ENCODE measurements at places on chromosomes 4 and X.
A peak's percentile ranks its signal among the peaks of the same experiment; 100 is the strongest.

DNA sequence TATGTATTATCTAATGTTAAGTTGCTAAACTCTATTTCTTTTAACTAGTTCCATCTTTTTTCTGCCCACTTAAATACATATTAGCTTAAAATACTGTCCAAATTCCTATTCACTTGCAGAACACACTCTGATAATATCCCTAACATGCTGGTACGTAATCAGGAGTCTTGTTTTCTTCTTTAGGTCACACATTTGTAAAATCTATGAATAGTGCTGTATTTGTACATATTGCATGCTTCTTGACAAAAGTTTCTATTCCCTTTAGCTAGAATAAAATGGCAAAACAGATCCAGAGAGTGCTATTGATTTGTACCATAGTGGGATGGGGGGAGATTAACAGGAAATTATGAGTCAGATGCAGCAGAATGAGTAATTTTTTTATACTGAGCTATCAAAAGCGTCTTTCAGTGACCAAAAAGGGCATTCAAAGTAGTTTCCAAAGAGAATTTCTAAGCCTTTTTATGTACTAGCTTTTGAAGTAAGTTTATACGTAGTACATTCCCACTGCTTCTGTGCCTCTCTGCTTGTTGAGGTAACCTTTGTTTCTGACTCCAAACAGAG is 126.5 kb downstream of the PTPN13 start:
- DNase-seq: peak; percentile 6
- peak overlapping the region; percentile 30 for H3K4me3 ChIP-seq
- peaks cover 25% of the 10 kb centered on the region for H3K4me1 ChIP-seq
- peak overlapping the region; percentile 91 for H3K27ac ChIP-seq

GRCh38 chrX:72307646-72308051 is 1.9 kb upstream of the CITED1 start:
- peaks cover 24% of the 10 kb centered on the region for H3K36me3 ChIP-seq
- peak overlapping the region; percentile 85 for H3K4me3 ChIP-seq
- no peak overlapping the region for H3K27ac ChIP-seq
- peaks cover 60% of the 10 kb centered on the region for H3K27me3 ChIP-seq

GRCh38 chr4:175639346-175639745 is 172.7 kb downstream of the GPM6A start:
- DNase-seq: no peak
- no peaks in the 10 kb centered on the region for H3K27me3 ChIP-seq
- no peak overlapping the region for H3K27ac ChIP-seq
- no peaks in the 10 kb centered on the region for H3K36me3 ChIP-seq

- no peak for DNase-seq
- H3K27me3 ChIP-seq: no peaks in the 10 kb centered on the region
- no peaks in the 10 kb centered on the region for H3K36me3 ChIP-seq
- H3K4me3 ChIP-seq: no peak overlapping the region
Observed at GRCh38 chrX:14354521-14354920, 174.8 kb upstream of the GLRA2 start.

- H3K4me1 ChIP-seq: no peaks in the 10 kb centered on the region
- no peak for DNase-seq
- no peak overlapping the region for H3K27ac ChIP-seq
- no peaks in the 10 kb centered on the region for H3K27me3 ChIP-seq
- H3K4me3 ChIP-seq: no peak overlapping the region
- H3K36me3 ChIP-seq: no peaks in the 10 kb centered on the region
Observed at GRCh38 chr4:127479031-127479622, 153.6 kb upstream of the INTU start.

DNA sequence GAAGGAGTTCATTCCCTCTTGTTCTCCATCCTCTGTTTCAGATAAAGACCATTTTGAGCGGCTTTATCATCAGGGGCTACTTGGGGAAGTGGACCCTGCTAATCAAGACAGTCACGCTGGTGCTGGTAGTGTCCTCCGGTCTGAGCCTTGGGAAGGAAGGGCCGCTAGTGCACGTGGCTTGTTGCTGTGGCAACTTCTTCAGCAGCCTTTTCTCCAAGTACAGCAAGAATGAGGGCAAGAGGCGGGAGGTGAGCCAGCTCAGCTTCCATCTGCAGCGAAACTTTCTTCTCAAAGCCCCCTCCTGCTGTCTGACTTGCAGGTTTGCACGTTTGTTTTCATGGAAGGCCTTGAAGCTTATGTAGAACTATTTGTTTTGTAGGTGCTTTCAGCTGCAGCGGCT is 49.5 kb downstream of the CLCN4 start:
- DNase-seq: no peak
- H3K4me3 ChIP-seq: no peak overlapping the region
- H3K4me1 ChIP-seq: no peaks in the 10 kb centered on the region
- H3K27ac ChIP-seq: no peak overlapping the region

DNA sequence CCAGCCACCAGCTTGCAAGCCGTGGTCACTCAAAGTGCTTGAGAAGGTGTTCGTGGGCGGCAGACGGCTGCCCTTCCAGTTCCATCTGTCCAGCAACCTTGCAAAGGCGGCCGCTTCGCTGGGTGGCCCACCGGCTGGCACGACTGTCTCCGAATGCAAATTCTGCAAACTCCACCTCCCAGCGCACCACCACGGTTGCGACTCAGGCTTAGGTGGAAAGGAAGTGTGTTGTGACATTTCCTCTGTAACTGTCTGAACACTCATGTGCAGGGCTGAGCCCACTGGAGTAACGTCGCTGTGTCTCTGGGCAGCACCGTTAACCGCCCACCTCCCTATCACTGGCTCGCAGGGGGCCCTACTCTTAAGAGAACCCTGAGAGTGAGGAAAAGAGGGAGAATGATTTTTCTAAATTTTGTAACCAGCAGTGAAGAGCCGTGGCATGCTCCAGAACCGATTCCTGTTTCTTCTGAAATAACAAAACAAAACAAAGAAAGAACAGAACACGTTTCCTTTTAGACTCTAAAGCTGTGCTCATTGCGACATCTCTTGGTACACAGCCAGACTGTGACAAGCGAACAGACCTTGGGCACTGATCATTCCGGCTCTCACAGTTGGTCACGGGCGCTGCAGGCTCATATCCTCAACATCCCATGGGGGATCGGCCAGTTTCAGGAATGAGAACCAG is at the start of gene P2RY8:
P2RY8 (minus strand) TSS at position 155 of the 685 bp plus-strand sequence. CDS start 70,627 bp downstream, outside the sequence.
- H3K27ac ChIP-seq: no peak within 1 kb of the TSS
- H3K4me1 ChIP-seq: peaks cover 6% of the 10 kb centered on the region
- H3K27me3 ChIP-seq: no peaks in the 10 kb centered on the region
- peak; percentile 60 for DNase-seq

GRCh38 chrX:16022580-16023200 is 100.7 kb upstream of the GRPR start:
- no peak overlapping the region for H3K4me3 ChIP-seq
- DNase-seq: no peak
- peaks cover 41% of the 10 kb centered on the region for H3K4me1 ChIP-seq
- peak overlapping the region; percentile 28 for H3K27ac ChIP-seq
- H3K36me3 ChIP-seq: no peaks in the 10 kb centered on the region
- no peaks in the 10 kb centered on the region for H3K27me3 ChIP-seq

DNA sequence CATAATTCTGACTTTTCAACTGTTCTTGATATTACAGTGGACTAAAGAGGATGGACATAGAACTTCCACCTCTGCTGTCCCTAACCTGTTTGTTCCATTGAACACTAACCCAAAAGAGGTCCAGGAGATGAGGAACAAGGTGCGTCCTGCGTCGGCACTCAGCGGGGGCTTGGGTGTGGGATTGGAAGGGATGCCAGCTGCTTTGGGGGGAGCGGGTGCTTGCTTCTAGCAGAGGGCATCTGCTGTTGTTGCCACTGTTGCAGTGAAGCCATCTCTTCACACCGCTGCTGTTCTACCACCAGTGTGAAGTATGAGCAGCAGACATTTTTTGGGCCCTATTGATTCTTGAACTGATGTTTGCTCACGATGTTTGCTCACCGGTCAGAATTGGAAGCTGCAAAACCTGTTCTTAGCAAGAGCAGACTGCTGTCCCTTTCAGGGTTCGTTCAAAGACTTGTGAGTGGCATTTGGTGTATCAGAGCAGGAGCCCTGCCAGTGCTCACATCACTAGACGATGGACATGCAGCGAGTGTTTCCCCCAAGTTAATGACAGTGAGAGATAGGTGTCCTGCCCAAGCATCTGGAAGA is 55.4 kb downstream of the NOP14 start:
- no peaks in the 10 kb centered on the region for H3K27me3 ChIP-seq
- peak; percentile 46 for DNase-seq
- no peak overlapping the region for H3K4me3 ChIP-seq
- peaks cover 12% of the 10 kb centered on the region for H3K4me1 ChIP-seq

DNA sequence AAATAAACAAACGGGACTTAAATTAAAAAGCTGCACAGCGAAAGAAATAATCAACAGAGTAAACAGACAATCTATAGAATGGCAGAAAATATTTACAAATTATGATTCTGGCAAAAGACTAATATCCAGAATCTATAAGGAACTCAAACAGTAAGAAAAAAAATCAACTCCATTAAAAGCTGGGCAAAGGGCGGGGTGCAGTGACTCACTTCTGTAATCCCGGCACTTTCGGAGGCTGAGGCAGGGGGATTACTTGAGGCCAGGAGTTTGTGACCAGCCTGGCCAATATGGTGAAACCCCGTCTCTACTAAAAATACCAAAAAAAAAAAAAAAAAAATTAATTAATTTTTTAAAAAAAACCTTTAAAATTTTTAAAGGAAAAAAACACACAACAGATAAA is 109.0 kb downstream of the ATP11C start:
- no peaks in the 10 kb centered on the region for H3K36me3 ChIP-seq
- no peak overlapping the region for H3K27ac ChIP-seq
- no peaks in the 10 kb centered on the region for H3K27me3 ChIP-seq
- H3K4me3 ChIP-seq: no peak overlapping the region
- peaks cover 19% of the 10 kb centered on the region for H3K4me1 ChIP-seq
- no peak for DNase-seq

Measured in Calu3 (cell line).